C1 segment of cervical spinal cord (tissue), 14 donors: ENCODE measurements at places on chromosomes 16 and 17.

DNA sequence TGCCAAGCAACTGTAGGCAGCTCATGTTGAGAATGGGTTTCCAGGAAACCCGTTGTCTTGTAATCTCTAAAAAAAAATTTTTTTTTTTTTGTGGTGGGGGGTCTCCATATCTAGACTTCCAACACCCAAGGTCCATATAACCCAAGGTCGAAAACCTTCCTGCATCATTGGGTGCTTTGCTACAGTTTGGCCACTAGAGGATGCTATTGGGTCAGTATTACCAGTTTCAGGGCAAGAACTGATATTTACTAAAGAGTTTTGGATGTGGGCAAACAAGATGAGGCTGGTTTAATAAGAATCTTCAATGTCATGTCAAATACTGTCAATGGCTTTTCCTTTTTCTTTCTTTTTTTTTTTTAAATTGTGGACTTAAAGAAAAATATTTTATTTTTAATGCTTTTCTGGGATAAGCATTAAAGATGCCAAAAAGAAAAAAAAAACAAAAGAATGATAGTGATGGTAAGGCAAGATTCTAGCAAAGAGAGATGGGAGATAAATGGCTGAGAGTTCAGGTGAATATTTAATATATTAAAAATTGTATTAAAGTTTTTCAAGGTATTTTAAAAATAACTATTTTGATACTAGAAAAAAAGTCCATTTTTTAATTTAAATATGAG, 62.2 kb downstream of the DHRS7C start:
- no peak for DNase-seq

GRCh38 chr17:33929181-33929724, 325.8 kb upstream of the CCL2 start:
- DNase-seq: no peak

GRCh38 chr16:89690392-89690901, 4.0 kb downstream of the CDK10 start:
- no peak for DNase-seq

GRCh38 chr17:1029922-1030644, 33.2 kb downstream of the TIMM22 start:
- DNase-seq: no peak

DNA sequence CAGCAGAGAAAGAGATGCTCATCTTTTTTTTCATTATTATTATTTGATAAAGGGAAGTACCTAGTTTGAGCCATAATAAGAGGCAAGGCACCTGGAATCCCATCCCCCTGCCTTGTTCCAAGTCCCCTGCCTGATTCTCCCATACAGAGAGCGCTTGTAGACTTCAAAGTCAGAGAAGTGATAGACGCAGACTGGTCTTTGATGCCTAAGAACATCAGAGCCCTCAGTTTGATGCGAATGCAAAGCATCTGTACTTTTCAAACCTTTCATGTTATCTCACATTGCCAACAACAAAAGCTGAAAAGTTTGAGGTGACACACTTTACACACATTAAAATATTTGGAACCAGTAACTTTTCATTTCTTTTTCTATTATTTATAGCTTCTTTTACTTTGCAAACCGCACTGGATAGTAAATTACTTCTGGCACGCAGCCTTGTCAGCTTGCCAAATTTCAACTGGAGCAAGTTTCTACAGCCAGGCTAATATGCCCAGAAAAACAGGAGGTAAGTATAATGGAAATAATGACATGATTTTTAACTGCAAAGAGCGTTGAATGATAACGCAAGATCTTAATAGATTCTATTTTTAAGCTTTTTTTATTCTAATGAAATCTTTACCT, 5.9 kb upstream of the UTP6 start:
- peak; percentile 7 for DNase-seq

DNA sequence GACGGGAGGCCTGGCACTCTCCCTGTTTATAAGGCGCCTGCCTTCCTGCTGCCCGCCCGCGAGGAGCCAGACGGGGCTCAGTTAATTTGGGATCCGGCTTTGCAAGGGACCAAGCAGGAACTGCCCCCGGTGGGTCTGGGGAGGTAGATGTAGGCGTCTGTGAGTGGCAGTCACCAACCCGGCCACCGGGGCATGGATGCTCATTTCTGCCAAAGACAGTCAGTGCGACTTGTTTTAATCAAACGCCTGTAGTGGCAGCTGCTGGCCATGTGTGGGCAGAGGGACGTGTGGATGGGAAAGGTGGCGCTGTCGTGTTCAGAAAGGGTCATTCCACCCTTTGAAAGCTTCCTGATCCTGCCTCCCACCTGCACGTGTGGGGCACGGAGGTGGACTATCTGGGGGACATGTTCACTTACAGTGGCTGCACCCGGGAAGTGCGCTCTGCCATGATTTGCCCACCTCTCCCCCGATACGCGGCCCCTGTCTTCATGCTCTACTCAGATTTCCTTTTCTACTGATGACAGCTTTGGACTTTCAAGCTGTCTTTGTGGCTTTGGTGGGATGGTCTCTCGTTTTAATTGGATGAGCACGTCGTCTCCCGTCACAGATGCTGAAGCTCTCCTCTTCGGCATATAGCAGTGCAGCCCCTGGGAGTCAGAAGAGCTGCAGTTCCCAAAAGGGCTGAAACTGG, 60.3 kb upstream of the CIBAR2 start:
- DNase-seq: peak; percentile 59

GRCh38 chr16:2467528-2468232, 3.4 kb upstream of the NTN3 start:
- peak; percentile 41 for DNase-seq
